ENCODE measurements at places on chromosomes 6 and 20. TPM values are rescaled to one million over a fixed set of nuclear protein-coding genes. Genes with fewer than 3 reads are reported as not detected.

GRCh38 chr6:168712993-168713392 is 272.0 kb downstream of the SMOC2 start:
- H3K4me3 ChIP-seq: no peak overlapping the region
- no peak overlapping the region for H3K27ac ChIP-seq
- H3K27me3 ChIP-seq: no peaks in the 10 kb centered on the region
- no peaks in the 10 kb centered on the region for H3K36me3 ChIP-seq

DNA sequence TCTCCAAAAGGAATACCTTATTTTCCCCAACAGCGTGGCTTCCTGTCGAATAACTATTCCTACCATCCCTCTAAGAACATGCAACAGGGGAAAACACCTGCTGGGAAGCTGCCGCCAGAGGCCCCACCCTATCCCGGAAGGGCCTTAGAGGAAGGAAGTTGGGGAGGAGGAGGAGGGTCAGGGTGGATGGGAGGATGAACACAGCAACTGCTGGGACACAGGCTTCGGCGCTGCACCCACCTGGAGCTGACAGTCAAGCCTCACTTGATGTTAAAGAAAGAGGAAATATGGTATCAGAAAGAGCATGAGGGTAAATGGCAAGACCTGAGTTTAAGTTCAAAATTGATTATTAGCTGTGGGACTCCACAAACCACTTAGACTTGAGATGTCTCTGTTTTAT is 36.5 kb upstream of the RPS6KA2 start:
- H3K4me3 ChIP-seq: no peak overlapping the region
- no peak overlapping the region for H3K27ac ChIP-seq
- no peaks in the 10 kb centered on the region for H3K27me3 ChIP-seq
- DNase-seq: no peak

ACTL10 gene
- total RNA-seq: 3.9 TPM

- no peak for DNase-seq
These were observed 28.5 kb upstream of the ERVFRD-1 start for GRCh38 chr6:11140056-11140455.

- no peak for DNase-seq
- H3K36me3 ChIP-seq: no peaks in the 10 kb centered on the region
- no peaks in the 10 kb centered on the region for H3K27me3 ChIP-seq
These were observed 35.3 kb upstream of the LAMA2 start for GRCh38 chr6:128847431-128848210.

DNA sequence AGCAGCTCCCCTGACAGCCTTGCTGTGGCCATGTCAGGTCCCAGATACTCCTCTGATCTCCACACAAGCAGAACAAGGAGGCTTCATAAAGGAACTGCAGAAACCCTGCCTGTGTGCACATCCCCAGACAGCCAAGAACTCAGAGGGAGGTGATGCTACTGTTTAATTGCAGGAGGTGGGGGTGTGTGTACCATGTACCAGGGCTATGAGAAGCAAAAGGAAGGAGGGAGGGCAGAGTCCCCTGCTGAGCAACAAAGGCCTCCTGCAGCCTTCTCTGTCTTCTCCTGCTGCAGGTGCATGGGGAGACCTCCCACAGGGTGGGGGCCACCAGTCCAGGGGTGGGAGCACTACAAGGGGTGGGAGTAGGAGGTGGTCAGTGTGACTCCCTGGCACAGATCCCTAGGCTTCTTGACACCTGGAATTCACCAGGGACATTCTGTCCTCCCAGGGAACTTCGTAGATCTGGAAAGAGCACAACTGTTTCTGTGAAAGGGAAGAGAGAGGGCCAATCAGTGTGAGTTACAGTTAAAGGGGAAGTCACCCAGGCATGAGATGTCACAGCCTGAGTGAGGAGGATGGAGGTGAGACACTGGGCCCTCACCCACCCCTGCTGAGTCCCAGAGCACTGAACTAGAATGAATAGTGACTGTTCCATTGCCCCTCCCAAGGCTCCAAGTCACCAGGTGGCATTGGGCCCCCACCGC is 2.8 kb downstream of the CST2 start:
- H3K36me3 ChIP-seq: no peaks in the 10 kb centered on the region
- DNase-seq: no peak
- no peak overlapping the region for H3K4me3 ChIP-seq

- no peaks in the 10 kb centered on the region for H3K4me1 ChIP-seq
- H3K4me3 ChIP-seq: no peak overlapping the region
- H3K27me3 ChIP-seq: no peaks in the 10 kb centered on the region
- DNase-seq: no peak
These were observed 152.1 kb upstream of the STMND1 start for GRCh38 chr6:16949716-16950115.

C6orf163 gene
- total RNA-seq: 1.7 TPM

GRCh38 chr6:106751501-106752252 is 122.3 kb downstream of the QRSL1 start:
- no peaks in the 10 kb centered on the region for H3K36me3 ChIP-seq
- DNase-seq: peak; percentile 69
- H3K27me3 ChIP-seq: no peaks in the 10 kb centered on the region
- H3K27ac ChIP-seq: no peak overlapping the region

- no peaks in the 10 kb centered on the region for H3K27me3 ChIP-seq
- no peaks in the 10 kb centered on the region for H3K4me1 ChIP-seq
- H3K4me3 ChIP-seq: no peak overlapping the region
- no peaks in the 10 kb centered on the region for H3K36me3 ChIP-seq
These were observed 43.6 kb upstream of the SLC32A1 start for GRCh38 chr20:38680500-38681306.

MICB gene
- 6.7 TPM for total RNA-seq

CASS4 gene
- 0.98 TPM for total RNA-seq

GRCh38 chr20:63694584-63695423 is 1.6 kb upstream of the TNFRSF6B start:
- peak overlapping the region; percentile 46 for H3K27ac ChIP-seq
- no peak overlapping the region for H3K4me3 ChIP-seq
- no peaks in the 10 kb centered on the region for H3K27me3 ChIP-seq
- no peak for DNase-seq

CCN5 gene
- 2.9 TPM for total RNA-seq

DNA sequence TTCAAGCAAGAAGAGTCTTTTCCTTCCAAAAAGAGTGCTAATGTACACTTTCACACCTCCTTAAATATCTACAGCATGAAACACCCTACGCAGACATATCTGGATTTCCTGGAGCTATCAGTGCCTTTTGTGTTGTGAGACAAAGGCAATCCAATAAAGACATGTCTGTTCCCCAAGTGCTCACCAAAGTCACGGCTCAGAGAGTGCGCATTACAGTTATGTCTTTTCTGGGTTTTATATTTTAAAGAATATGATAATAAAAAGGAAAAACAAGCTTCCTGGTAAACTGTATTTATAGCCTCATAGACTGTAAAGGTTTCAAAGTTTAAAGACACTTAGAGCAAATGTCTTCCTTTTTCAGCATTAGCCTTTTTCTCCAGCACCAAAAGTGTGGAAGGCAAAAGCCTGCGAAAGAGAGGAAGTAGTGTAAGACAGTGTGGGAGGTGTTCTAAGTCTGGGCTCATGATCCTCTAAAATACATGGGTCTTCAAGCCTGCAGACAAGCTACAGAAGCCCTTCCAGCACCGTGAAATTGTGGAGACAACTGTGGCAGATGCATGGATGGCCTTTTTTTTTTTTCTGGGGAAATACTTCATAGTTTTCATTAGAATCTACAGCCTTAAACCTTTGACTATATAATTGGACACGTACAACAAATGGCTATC is 135.0 kb upstream of the SLC35B3 start:
- H3K4me3 ChIP-seq: no peak overlapping the region
- no peaks in the 10 kb centered on the region for H3K27me3 ChIP-seq
- H3K4me1 ChIP-seq: no peaks in the 10 kb centered on the region

SPATS1 gene
- total RNA-seq: not detected

DNA sequence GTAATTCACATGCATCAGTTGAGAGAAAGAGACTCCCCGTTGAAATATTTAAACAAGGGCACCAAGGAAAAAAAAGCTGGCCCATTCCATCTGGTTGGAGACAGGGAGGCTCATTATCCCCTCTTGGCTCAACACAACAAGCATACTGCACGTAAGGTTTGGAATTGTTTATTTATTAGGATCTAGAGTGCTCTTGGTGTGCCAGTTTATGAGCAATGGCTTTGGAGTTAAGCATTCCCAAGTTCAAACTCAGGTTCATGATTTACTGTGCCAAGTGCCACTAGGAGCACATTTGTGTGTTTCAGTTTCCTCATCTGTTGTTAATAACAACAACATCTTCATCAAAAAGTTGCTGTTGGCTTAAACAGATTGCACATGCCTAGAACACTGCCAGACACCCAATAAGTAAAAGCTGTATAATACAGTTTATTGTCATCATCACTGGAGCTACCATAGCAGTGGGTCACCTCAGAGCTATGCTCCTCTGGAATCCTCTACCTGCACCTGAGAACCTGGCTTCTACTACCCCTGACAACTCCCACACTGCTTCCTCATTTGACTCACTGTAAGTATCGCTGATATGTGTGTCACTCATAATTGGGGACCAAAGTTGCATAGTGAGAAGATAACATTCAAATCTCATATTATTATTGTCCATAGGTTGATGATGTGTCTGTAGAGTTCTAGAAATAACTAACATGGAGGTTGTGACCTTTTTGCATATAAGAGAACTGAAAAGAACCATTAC is 5.4 kb downstream of the SLC17A3 start:
- no peaks in the 10 kb centered on the region for H3K36me3 ChIP-seq
- H3K4me3 ChIP-seq: no peak overlapping the region
- H3K27me3 ChIP-seq: no peaks in the 10 kb centered on the region

TPD52L1 gene
- total RNA-seq: 16.9 TPM

DNA sequence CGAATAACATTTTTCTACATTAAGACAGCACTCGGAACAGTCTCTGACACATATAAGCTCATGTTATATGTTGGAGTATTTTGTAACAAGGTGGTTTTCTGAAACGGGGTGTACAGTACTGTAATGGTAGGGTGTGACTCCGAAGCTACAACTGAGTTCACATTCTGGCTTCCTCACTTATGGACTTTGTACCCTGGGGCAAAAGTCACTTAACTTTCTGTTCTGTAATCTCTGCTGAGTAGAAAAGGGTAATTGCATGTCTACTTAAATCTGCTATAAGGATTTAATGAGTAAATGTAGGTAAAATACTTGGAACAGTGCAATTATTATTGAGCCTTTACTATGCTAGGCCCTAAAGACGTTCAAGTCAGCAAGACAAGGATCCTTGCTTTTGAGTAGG is 4.7 kb upstream of the LTV1 start:
- no peaks in the 10 kb centered on the region for H3K36me3 ChIP-seq
- no peaks in the 10 kb centered on the region for H3K4me1 ChIP-seq
- DNase-seq: peak; percentile 61

- no peak overlapping the region for H3K4me3 ChIP-seq
- H3K27me3 ChIP-seq: no peaks in the 10 kb centered on the region
- H3K36me3 ChIP-seq: no peaks in the 10 kb centered on the region
- no peaks in the 10 kb centered on the region for H3K4me1 ChIP-seq
- no peak overlapping the region for H3K27ac ChIP-seq
These were observed 155.6 kb downstream of the SAMD5 start for GRCh38 chr6:147664092-147664491.

- H3K4me3 ChIP-seq: no peak overlapping the region
- peak; percentile 56 for DNase-seq
- no peaks in the 10 kb centered on the region for H3K36me3 ChIP-seq
- no peaks in the 10 kb centered on the region for H3K4me1 ChIP-seq
- no peaks in the 10 kb centered on the region for H3K27me3 ChIP-seq
These were observed 54.7 kb downstream of the ENPP1 start for GRCh38 chr6:131862476-131862875.

DNA sequence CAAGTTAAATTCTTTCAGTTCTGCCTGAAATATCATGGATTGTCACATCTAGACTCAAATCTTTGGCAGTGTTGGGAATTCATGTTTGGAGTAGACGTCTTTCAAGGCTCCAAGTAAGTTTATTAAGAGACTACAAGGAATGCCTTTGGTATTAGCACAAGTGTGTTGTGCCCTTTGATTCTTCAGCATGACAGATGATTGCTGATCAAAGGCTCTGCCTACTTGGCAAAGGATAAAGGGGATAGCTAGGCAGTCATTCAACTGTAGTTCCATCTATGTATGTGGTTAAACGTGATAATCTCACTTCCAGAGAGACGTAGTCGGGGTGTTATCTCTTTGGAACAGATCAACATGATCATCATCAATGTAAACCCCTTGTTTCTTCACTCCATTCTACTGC is 86.2 kb downstream of the SPTLC3 start:
- no peaks in the 10 kb centered on the region for H3K27me3 ChIP-seq
- H3K4me3 ChIP-seq: no peak overlapping the region
- DNase-seq: no peak
- H3K4me1 ChIP-seq: no peaks in the 10 kb centered on the region
- H3K27ac ChIP-seq: no peak overlapping the region
- H3K36me3 ChIP-seq: no peaks in the 10 kb centered on the region

DNA sequence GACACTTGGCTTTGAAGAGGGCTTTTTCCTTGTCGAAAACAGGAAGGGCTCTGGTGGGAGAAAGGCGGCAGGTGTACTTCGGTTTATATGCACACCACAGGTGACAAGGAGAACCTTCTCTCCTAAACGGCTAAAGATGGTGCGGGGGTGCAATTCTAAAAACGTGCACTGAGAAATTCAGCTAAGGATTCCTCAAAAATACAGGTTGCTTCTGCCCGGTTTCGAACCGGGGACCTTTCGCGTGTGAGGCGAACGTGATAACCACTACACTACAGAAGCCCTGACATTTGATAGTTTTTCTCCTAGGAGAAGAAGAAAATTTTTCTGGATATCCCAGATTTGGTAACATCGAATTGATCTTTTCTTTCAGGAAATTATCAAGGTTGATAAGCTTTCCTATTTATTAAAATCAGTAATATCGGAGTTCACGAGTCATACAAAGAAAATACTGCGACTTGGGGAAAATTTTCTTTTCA is 32.0 kb downstream of the POM121L2 start:
- no peaks in the 10 kb centered on the region for H3K4me1 ChIP-seq
- peaks cover 48% of the 10 kb centered on the region for H3K27me3 ChIP-seq
- DNase-seq: peak; percentile 43
- no peak overlapping the region for H3K27ac ChIP-seq
- H3K4me3 ChIP-seq: peak overlapping the region; percentile 14

DNA sequence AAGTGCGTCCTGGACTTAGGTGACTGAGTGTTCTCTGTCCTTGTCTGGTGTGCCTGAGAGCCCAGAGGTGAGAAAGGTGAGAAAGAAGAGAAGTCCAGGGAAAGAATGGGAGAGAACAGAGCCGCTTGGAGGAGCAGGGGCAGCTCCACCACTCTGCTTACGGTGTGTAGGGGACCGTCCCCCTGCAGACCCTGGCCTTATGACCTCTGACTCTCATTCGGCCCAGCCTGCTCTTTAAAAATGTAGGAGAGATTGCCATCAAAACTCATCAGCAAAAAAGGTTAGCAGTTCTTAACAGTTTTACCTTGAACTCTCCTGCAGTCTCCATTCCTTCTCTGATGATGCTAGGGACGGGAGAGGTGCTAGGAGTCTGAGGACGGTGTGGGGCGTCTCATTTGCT is 2.0 kb downstream of the TMEM181 start:
- H3K27ac ChIP-seq: no peak overlapping the region
- no peak for DNase-seq
- no peak overlapping the region for H3K4me3 ChIP-seq
- no peaks in the 10 kb centered on the region for H3K27me3 ChIP-seq

DYNLT1 gene
- 140 TPM for total RNA-seq

Data from colonic mucosa (tissue), 4 donors.